ENCODE measurements at places on chromosomes 13 and 19.

DNA sequence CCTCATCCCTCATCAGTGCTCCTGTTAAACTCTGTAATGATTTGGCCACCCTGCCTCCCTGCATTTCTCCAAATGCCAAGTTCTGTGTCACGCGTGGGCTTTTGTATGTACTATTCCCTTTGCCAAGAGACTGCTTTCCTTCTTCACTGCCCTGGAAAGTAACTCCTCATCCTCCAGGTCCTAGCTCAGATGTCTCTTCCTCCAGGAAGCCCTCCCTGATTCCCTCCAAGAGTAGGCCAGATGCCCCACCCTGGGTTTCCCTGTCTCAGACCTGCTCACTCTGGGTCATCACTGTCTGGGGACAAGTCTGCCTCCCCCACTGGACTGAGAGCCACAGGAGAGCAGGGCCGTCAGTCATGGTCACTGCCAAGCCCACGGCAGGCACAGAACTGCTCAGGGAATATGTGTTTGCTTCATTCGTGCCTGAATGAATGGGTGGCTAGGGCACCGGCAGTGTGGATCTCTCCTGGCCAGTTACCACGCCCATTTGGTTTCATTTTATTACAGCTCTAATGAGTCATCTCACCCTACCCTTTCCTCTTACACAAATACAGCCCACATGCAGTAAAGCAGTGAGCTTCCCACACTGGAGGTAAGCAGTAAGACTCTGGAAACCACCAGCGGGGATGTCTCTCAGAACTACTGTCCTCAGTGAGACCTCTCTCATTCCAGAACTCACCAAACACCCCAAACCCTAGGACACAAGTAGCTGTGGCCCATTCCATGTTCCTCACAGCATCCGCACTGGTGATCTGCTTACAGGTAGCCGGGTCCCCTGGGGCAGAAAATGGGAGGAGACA lies 12.1 kb upstream of the GPR4 start:
- no peak for DNase-seq

DNA sequence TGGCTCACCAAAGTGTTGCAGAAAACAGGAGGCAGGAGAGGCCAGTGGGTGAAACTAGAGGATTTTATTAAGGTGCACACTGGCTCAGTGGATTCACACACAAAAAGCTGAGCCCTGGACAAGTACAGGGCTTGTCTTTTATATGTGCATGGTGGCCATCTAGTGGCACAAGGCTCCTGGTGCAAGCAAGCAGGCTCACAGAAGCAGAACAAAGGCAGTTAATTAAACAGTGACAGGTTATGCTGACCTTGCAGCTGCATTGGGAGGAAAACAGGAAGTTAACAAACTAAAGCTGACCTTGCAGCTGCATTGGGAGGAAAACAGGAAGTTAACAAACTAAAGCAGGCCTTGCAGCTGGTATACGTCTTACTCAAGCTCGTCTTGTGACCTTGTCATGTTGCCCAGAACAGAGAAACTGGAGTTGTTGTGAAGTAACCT lies 65.3 kb upstream of the ZNF681 start:
- DNase-seq = no peak

- no peak for DNase-seq
These were observed 63.7 kb downstream of the KL start for GRCh38 chr13:33079960-33080359.

- no peak for DNase-seq
These were observed 319.8 kb downstream of the PCDH20 start for GRCh38 chr13:61095885-61096284.

DNA sequence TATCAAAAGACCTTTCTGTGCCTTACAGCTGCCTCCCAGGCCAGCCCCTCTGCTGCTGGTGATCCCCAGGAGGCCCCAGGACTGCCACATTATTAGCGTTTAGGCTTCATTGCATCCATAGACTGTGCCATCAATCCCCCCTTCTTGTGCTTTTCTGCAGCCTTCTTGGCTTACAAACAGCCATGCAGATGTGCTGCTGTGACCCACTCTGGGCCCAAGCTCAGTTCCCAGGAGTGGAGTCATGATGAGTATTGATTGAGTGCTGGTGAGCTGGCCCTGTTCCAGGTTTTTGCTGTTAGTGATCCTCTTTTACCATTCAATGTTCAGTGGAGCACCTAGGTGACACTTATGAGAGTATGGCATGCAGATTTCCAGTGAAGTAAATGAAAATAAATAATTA lies 59.9 kb upstream of the SLAIN1 start:
- no peak for DNase-seq

DNA sequence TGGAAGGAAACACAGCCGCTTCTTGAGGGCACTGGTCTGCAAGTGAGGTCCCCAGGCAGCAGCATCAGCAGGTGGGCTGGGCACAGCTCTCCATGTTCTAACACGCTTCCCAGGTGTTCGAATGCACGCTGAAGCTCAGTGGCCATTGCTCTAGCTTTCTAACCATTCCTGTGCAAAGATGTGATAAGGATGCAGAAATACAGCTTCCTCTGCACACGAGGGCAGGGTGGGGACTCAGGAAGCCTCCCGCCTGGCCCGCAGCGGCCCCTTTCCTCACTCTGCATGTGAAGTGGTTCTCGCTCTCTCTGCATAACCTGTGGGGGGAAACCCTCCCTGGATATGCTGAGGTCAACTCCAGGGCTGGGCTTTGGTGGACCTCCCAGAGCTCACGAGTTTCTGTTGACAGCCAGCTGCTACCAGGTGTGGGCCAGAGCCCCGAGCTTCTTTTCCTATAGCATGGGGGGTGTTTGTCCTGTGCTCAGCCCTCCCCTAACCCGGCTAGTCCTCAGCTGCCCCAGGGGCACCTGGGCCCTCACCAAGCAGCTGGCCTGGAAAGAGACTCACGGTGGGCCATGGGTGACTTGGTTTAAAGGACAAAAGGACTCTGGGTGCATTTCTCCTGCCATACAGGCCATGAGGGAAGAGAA lies 168.2 kb downstream of the TEX29 start:
- DNase-seq = no peak
